ENCODE measurements at places on chromosomes 7 and 10.
A peak's percentile ranks its signal among the peaks of the same experiment; 100 is the strongest.

- DNase-seq: no peak
Observed at GRCh38 chr10:43108951-43109350, 29.3 kb upstream of the CSGALNACT2 start.

DNA sequence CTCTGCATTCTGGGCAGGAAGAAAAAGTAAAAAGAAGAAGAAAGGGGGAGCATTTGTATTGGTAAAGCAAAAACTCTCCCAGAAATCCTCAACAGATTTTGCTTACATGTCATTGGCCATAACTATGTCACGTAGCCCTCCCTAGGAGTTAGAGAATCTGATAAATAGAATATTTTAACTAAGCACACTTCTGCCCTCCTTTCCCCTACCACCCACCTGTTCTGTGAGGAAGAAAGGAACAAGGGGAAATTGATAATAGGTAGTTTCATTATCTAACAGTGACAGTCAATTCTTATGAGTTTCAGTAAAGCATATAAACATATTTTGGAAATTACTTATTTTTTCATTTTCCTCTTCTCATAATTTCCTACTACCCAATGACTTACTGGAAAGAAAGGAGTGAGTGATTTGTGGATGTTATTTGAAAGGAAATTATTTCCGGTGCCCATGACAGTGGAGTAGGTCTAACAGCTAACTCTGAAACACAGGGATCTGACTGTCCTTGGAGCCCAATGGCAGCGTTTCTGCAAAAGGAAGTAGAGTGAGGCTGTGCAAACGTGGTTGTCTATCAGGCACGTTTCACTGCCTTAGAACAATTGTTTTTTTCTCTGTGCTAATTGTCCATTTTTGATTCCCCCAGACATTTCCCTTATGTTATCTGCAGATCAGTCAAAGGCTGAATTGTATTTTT lies 128.6 kb upstream of the MDFIC start:
- DNase-seq: no peak

DNA sequence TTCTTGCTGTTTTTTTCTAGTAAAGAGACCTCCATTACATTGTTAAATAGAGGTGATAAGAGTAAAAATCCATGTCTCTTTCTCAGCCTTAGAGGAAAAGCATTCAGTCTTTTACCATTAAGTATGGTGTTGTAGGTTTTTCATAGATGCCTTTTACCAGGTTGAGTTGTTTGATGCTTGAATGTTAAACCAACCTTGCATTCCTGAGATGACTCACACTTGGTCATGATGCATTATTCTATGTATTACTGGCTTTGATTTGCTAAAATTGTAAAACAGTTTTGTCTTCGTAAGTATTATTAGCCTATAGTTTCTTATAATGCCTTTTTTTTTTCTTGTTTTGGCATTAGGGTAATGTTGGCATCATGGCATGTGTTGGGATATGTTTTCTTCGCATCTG lies 90.0 kb downstream of the ANKRD61 start:
- DNase-seq: no peak

DNA sequence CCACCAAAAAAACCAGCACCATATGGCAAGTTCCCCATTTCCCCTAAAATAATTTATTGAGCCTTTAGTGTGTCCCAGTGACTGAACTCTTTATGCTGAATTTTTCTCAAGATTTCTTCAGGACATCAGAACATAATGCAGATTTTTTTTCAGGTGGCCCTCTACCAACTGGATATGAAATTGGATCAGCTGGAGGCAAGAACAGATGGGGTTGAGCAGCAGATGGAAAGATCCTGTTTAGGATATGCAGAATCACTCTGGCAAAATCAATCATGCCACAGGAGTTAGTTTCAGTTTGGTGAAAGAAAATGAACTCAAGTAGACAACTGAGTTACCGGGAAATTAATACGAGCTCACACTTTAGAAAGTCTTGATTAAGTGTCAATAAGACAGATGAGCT lies 761.5 kb upstream of the C7orf33 start:
- DNase-seq: no peak

GRCh38 chr10:17622061-17622460 lies 4.9 kb upstream of the HACD1 start:
- no peak for DNase-seq

GRCh38 chr7:15143936-15144335 lies 241.4 kb upstream of the DGKB start:
- no peak for DNase-seq

GRCh38 chr7:104252409-104253134 lies 44.8 kb upstream of the ORC5 start:
- DNase-seq: no peak

GRCh38 chr7:27640884-27641574 lies 21.7 kb downstream of the HIBADH start:
- DNase-seq: peak; percentile 9

DNA sequence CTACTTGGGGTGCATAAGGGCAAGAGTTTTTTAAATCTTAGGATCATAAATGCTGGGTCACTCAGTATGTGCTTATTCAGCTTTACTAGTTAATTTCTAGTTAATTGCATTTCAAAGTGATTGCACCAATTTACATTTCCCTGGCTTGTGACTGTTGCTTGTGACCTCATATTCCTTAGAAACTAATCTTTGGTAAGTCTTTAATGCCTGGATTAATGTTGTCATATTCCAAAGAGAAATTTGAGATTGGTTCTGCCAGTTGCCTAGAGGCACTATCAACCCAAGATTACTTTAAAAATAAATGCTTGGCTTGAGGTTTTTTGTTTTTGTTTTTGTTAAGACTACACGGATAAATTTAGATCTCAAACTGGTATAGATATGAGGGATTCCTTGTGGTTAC lies 103.1 kb downstream of the ANK3 start:
- DNase-seq: no peak

GRCh38 chr10:112985690-112986543 lies 35.9 kb downstream of the TCF7L2 start:
- DNase-seq: no peak

GRCh38 chr10:115706026-115706425 lies 567.0 kb downstream of the GFRA1 start:
- no peak for DNase-seq

GRCh38 chr7:5462216-5462615 lies 38.6 kb upstream of the TNRC18 start:
- DNase-seq: no peak

DNA sequence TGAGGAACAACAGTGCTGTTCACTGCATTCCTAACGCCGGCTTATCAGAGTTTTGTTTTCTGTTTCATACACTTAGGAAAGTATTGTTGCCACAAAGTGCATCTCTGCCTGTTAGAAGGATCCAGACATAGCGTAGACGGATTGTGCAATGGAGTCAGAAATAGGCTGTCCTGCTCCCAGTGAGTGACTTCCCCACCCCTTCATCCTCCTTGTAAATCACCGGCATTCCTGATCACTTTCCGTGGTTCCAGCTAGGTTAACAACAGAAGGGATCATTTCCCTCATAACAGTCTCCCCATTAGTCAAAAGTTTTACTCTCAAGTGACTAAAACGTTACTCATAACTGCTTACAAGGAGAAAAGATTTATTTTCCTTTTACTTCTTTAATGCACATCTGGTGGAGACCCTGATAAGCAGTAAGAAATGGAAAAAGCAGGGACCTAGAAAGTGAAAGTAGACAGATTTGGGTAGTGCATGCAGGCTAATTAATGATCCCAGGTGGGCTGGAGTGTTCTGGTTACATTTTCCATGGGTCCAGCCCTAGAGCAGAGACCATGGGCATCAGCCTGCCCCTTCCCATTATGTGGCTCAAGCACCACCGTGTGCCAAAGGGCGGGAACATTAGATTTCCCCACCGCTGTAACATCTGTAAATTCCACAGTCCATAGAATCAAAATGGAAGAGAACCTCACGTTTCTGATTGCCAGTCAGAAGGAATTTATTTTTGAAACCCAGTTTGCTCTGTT lies 395.1 kb upstream of the GALNT17 start:
- DNase-seq: no peak

- DNase-seq: no peak
Observed at GRCh38 chr7:109611656-109612055, 1042.0 kb downstream of the DNAJB9 start.

DNA sequence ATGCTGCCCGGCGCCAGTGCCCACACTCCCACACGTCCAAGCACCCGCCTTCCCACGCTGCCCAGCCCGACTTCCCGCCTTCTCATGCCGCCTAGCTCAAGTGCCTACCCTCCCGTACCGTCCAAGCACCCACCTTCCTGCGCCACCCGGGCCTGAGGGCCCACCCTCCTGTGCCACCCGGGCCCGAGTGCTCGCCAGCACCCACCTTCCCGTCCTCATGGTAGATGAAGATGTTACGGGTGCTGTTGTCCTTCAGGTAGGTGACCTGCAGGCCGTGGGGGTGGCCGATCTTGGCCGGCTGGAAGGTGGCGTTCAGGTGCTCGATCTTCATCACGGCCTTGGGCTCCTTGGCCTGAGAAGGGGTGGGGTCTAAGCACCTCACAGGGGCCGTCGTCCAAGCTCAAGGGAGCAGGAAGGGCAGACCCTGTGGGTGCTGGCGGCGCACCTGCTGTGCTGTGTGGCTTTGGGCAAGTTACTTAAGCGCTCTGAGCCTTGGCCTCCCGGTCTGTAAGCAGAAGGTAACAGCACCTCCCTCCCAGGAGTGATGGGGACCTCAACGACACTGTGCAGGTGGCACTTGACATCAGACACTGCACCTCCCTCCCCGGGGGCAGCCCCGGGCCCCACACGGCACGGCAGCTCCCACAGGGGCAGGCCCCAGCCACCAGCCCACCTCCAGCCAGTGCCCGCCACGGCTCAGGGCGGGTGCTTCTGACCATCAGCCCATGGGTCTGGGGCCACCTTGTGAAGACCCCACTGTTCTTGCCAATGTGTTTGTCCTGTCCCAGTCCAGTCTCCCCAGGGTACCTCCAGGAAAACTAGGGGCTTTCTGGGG lies 27.8 kb downstream of the GET4 start:
- DNase-seq: no peak

DNA sequence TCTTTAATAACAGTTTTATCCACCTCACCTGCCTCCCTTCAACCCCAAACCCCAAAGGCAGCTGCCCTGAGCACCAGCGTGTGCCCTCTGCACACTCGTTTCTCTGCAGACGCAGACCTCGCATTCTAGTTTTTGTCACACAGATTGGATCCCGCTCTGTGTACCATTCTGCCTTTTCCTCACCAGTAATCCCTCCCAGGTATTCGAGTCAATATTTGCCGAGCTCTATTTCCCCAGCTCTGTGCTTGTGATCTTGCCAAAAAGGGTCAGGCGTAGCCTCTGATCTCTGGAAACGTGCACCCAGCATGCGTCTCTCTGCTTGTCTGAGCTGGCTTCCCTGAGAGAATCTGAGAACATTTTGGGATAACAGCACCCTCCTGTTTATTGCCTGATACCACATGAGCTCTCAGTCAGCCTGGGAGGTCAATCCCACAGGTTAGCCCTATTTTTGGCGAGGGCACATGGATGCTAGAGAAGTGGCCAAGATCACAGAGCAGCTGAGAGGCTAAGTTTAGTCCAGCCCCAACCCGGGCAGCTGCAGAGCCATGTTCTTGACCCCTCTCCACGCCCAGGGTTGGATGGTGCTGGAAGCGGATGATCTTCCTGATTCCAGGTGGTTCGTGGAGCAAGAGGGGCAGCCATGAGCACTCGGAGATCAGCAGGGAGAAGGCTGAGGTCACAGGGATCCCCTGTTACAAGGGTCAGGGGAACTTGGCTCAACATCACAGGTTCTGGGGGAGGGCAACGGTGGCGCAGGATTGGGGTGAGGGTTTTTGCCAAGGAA lies 29.1 kb downstream of the FOXL3 start:
- DNase-seq: no peak

- DNase-seq: no peak
Observed at GRCh38 chr10:130751106-130751840, 560.2 kb downstream of the TCERG1L start.

GRCh38 chr7:73577627-73578341 lies 595 bp downstream of the TBL2 start:
- DNase-seq: no peak

DNA sequence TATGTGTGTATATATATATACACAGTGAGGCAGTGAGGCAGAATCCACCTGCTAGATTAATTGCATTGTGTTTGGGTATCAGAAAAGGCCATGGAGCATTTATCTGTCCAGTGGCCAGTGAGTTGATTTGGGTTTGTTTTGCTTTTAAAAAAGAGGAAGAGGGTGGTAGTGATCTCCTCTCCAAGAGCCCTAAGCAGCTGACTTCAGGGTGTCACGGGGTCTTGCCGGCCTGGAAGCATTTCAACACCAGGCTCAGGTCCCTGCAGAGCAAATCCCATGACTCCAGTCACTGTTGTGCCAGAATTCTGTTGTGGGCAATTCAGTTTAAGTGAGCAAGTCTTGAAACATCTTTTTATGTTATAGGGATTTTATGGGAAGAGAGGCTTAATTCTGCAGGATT lies 30.6 kb upstream of the GPNMB start:
- no peak for DNase-seq

GRCh38 chr10:87095236-87095945 lies 385 bp downstream of the SHLD2 start:
- peak; percentile 54 for DNase-seq

DNA sequence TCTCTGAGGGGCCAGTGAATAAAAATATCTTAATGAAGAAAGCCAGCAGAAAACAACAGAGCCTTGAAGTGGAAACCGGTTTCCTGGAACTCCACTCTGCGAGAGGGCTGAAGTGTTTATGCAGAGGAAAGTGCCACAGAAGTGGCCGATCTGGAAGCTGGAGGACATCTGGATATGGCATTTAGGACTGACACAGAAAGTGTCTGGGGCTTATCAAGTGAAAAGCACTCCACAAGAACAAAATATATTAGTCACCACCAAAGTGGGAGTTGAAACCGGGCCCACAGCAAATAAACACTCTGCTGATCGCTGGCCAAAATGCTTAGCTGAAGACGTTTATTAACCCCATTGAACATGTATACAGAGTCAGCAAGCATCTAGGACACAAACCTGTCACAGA lies 7.8 kb downstream of the NOD1 start:
- no peak for DNase-seq

DNA sequence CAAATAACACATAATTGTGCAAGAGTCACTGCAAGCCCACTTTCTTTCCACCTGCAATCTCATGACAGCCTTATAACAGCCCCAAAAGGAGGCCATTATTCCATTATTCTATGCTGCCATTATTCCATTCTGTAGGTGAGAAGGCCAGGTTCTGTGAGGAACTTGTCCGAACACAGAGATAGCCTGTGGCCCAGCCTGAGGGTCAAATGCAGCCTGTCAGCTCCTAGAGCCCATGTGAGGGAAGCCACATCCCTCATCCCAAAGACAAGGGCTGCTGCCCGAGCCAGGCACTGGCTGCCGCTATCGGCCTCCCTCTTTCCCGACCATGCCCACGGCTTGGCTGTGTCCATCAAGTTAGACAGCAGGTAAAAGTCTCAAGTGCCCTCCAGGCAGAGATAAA lies 24.1 kb upstream of the C10orf71 start:
- no peak for DNase-seq

GRCh38 chr7:137846827-137847567 lies at the start of gene DGKI:
DGKI (minus strand) TSS chr7:137846974.
- DNase-seq: no peak

- DNase-seq: no peak
Observed at GRCh38 chr7:135771961-135772638, 23.5 kb upstream of the FAM180A start.

GRCh38 chr10:130647341-130647740 lies 511.1 kb downstream of the GLRX3 start:
- no peak for DNase-seq

- no peak for DNase-seq
Observed at GRCh38 chr7:137885678-137886077, 38.9 kb upstream of the DGKI start.

All from stimulated activated naive CD4-positive, alpha-beta T cell (primary cell).